GDM1 (cell line): ENCODE measurements at places on chromosomes 12 and 14.

- DNase-seq, result no peak
Measured at GRCh38 chr12:23504641-23505399, 444.6 kb downstream of the SOX5 start.

DNA sequence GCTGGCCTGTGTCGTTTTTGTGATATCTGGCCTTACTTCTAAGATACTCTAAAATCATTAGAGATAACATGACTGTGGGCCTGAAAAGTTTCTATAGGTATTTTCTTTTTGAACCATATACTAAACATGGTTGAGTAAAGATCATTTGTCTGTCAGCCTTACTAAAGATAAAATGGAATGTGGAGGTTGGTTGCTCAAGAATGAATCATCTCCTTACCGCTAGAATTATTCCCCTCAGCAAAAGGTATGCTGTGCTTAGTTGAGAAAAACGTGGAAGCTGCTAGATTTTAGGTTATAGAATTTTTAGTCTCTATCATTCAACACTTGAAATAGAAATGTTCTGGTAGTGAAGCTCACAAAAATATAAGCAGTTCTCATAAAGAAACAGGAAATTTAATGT is 407.3 kb downstream of the AEBP2 start:
- DNase-seq, result no peak

DNA sequence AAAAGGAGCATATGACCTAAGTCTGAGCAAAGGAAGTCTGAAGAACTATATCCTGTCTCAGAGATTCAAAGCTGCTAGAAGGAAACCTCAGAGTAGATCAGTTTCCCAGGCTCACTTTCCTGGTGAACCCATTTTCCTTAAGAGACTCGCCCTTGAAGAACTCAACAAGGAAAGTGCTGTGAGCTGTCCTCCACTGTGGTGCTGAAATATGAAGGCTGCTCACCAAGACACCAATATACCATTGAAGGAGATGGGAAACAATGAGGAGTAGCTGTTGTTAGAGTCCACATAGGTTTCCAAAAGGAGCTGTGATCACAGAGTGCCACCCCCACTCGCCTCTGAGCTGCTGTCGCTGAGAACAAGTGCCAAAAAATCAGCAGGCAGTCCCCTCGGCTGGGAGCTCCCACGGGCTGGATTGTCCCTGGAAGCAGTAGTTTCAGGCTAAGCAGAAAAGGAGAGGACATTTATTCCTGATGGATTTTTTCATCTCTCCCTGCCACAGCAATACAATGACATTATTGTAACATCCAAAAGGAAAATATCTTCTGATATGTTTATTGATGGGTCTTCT is 282.1 kb downstream of the RPS29 start:
- DNase-seq, result no peak

GRCh38 chr14:31898838-31899528 is 178.1 kb upstream of the ARHGAP5 start:
- no peak for DNase-seq

DNA sequence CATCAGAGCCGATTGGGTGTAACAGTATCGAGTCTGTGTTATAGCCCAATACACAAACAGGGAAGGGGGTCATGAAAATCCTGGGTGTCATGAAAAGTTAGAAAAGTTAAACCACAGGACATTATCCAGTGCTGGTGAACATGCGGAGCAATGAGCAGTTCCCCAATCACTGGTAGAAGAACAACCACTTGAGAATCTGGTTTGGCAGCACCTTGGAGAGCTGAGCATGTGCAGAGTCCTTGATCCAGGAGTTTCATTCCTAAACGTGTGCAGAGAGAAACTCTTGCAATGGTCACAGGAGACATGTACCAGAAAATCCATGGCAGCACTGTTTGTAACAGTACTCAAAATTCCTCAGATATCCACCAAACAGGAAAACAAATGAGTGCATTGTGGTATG is 23.0 kb upstream of the JDP2 start:
- no peak for DNase-seq

- no peak for DNase-seq
Measured at GRCh38 chr12:87931812-87932211, 97.4 kb downstream of the C12orf50 start.

GRCh38 chr12:47156167-47156736 is 76.5 kb upstream of the AMIGO2 start:
- no peak for DNase-seq

DNA sequence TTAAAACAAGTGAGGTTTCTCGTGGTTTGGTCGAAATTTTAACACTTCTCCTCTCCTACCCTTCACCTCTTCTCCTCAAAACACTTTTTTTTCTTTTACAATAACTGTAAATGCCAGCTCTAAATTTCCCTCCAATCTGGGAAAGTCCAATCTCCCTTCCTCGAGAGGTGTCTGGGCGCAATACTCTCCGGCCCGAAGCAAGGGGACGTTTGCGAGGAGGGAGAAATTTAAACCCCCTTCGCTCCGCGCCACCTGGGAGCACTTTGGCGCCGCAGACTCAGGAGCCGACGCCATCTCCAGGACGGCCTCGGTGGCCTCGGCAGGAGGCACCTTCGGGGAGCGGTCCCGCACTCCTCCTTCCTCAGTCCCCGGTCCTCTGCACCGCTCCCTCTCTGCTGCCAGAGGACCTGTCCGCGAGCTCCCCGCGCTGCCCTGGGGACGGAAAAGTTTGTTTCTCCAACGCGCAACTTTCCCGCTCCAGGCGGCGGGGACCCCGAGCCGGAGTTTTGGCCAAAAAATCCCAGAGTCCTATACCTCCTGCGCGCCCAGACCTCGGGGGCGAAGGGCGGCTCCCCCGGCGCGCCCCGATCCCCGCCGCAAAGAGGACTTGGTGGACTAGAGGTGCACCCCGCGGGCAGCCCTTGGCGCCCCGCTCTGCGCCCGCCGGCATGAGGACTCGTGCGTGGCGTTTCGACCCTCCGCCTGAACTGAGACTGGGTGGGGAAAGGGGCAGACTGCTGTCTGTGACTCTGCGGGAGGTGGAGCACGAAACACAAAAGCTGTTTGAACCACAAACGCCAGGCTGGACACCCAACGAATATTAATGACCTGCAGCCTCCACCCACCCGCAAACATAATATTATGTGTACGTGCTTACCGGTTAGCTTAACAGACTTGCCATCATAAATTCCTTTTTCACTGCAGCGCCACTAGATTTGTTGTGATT is 95.2 kb upstream of the HMGA2 start:
- no peak for DNase-seq

DNA sequence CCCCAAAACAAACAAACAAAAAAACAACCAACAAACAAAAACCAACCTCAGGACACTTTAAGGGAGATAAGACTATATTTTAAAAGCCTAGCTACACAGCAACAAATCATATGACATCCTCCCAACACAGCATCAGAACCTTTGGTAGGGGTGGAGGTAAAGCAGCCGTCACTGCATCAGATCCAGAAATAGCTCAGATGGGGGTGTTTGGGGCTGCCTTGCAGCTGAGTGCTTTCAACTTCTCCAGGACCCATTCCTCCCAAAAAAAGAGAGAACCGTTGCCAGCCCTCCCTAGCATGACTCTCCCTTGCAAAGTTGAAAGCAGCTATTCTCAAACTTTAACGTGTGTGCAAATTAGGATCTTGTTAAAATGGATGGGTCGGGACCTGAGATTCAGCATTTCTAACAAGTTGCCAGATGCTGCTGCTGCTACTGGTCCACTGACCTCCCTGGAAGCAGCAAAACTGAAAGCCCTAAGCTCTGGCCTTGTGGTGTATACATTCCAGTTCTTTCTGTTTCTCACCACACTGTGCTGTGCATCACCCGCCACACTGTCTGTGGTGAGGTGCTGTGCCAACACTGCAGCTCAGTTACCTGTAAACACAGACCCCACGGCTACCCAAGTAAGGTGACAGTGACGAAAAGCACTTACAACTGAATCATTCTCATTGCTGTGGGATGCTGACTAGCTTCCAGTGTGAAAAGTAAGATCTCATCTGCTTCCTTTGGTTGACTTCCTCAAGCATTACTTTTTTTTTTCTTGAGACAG is 54.0 kb downstream of the SLC38A1 start:
- DNase-seq, result peak; percentile 59

DNA sequence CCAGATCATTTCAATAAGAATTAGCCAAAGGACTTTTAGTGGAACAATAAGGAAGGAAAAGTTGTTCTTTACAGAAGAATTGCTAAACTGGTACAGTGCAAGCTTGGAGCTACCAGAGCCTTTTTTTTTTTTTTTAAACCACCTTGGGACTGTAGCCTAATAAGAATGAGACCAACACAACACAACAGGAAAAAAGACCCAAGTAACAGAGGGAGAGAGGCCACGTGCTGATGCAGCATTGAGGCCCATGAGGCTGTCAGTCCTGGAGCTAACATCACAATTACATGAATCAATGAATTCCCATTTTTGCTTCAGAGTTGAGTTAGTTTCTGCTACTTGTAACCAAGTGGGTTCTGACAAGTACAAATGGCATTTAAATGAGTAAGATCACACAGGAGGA is 149.0 kb upstream of the EEA1 start:
- no peak for DNase-seq

DNA sequence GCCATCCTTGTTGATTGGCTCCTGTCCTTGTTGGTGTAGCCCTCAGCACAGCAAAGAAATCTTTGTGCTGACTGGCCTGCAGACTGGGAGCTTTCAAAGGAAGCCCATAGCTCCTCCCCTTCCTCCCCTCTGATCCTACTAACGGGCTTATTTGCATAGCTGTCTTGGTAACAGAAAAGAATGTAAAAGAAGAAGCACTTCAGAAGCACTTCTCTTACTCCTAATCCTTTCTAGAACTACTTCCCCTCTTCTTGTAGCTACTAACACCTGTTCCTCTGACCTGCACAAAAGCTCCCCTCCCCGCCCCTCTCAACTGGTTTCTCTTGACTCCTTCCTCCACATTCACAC is 14.3 kb upstream of the RIC8B start:
- peak; percentile 45 for DNase-seq

DNA sequence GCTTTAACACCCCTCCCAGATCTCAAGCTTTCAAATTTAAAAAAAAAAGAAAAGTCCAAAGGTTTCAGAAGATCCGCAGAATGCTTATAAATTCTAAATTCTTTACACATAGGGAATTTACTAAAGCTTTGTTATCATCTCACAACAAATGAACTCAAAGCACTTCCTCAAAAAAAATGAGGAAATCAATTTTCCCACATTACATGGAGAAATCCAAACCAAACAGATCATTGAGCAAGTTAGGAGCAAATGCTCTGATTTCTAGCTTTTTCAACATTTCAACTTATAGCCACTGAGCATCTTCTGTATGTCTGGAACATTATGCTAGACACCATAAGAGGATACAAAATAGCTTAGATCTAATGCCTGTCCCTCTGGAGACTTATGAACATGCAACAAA is 161.0 kb downstream of the CEP128 start:
- DNase-seq, result no peak

DNA sequence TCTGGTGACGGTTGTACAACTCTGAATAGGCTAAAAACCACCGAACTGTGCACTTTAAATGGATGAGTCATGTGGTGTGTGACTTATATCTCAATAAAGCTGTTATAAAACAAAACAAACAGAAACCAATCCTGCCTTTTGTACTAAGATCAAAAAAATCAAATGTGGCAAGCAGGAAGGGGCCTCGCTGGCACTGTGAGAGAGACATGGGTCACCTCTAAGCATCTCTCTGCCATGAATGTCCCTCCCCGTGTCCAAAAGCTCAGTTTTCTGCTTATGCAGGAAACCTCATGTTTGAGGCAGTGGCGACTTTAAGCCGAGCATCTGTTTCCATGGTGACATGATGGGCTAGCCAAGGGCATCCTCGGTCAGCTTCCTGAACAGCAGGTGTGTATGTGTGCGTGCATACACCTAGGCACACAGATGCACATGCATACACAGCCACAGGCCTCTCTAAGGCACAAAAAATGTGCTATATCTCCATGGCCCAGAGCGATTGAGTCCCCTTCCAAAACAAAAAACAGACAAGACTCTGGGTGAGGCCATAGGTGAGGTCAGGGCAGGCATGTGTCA is 44.4 kb downstream of the ARL6IP4 start:
- DNase-seq, result no peak

- DNase-seq, result no peak
Measured at GRCh38 chr14:101844219-101844618, 82.7 kb downstream of the PPP2R5C start.

GRCh38 chr14:95533391-95533821 is 1.4 kb upstream of the GLRX5 start:
- DNase-seq, result no peak

DNA sequence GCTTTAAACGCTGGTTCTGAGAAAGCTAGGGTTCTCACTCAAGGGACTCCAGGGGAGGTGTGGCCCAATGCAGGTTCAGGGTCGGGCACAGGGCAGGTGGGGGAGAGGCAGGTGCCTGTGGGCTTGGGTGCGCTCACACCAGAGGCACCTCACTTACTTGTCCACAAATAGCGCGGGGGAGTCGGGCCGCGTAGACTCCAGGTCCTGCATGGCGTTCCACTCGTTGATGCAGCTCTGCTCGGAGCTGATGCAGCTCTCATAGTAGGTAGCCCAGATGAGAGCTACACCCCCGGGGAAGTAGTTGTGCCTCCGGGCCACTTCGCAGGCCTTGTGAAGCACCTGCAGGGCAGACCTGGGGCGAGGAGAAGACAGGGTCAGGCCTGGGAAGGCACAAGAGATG is 49.9 kb downstream of the SSH1 start:
- no peak for DNase-seq
